ENCODE measurements at places on chromosomes 5 and 9.

- DNase-seq, result peak; percentile 69
Observed at GRCh38 chr9:110752766-110753165, 84.2 kb downstream of the MUSK start.

DNA sequence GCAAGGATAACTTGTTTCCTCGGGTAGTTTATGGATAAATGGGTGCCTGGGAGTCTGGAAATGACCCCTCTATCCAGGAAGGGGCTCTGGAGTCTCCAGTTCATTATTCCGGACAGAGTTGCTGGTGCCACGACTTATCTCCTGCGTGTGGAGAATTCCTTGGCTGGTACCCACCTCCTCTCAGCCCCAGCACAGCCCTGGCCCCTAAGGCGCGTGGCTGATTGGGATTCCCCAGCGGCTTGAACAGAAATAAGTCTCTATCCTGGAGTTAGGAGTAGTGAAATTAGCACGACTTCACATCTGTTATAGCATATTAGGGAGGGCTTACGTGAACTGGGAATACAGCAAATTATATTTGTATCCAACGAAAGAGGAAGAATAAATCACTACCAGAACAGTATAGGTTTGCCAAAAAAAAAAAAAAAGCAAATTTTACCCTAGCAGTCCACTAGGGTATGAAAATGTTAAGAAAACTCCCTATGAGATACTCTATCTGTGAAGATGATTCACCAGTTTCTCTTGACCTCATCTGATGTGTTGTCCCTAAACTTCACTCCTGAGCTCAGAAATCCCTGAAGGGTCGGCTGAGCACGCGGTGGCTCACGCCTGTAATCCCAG lies 172.5 kb upstream of the OTULINL start:
- no peak for DNase-seq

DNA sequence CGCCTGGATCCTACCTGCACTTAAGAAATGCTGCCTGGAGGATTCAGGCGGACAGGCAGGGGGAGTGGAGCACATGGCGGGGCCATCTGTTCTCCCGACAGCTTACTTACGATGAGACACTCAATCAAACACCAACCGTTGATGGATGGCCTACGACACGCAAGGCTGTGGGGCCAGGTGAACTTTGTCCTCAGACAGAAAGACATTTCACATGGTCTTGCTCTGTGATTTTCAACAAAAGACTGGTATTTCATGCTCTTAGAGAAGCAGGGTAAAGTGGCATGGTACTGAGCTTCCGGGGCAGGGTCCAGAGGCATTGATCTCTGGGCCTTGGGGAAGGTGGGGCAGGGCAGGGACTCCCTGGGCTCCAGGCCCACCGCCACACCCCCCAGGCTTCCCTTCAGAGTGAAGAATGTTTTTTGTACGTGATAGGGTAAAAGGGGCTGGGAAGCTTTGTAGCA lies 9.1 kb upstream of the OLFM1 start:
- no peak for DNase-seq

DNA sequence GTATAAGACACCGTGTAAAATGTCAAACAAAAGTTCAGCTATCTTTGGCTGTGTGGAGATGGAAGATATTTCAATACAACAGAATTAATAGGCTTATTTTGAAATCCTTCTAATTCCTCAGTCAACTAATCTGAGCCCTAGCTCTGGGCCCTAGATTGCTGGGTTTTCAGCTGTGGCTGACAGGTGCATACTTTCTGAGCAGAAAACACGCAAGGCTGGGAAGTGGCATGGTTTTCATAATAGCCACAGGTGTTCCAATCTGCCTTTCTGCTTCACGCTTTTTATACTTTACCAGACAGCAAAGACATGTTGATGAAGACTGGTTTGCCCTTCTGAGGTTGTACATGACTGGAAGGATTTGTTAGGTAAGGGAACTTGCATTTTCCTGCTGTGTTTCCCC lies 20.7 kb upstream of the XPA start:
- no peak for DNase-seq

DNA sequence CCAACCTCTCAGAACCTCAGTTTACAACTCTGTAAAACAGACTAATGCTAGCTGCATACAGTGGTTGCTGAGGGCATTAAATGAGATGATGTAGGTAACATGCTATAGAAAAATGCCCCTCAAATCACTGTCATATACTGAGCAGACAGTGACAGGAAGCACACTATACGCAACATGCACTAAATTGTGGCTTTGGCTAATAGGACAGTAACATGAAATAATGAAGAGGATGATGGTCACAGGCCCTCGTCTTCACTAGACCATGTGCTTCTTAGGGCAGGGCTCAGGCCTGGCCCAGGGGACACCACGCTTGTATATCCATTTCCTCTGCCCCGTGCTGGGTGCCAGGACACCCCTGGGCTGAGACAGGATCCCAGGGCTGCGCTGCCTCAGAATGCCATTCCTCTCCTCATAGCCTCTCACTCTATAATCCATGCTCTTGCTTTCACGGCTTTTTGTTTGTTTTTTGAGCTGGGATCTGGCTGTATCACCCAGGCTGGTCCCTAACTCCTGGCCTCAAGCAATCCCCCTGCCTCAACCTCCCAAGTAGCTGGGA lies 18.9 kb downstream of the CSF1R start:
- DNase-seq, result no peak

GRCh38 chr5:58544926-58545325 lies 37.9 kb upstream of the RAB3C start:
- DNase-seq, result no peak

- DNase-seq, result no peak
Observed at GRCh38 chr5:132772291-132773070, 4.6 kb downstream of the SEPTIN8 start.

- no peak for DNase-seq
Observed at GRCh38 chr5:75933489-75933888, 149.7 kb upstream of the SV2C start.

DNA sequence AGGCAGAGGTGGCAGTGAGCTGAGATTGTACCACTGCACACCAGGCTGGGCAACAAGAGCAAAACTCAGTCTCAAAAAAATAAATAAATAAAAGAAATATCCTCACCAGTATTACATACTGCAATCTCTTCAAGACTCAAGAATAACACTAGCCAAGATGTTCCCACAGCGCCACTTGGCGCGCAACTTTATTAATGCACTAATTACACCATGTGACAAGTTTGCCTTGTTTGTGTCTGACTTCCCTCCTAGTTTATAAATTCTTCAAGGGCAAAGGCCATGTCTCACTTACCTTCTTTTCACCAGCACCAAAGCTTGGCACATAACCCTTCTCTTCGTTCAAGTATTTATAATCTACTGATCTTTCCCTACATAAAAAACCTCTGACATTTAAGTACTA lies 4.8 kb downstream of the SKP1 start:
- no peak for DNase-seq

DNA sequence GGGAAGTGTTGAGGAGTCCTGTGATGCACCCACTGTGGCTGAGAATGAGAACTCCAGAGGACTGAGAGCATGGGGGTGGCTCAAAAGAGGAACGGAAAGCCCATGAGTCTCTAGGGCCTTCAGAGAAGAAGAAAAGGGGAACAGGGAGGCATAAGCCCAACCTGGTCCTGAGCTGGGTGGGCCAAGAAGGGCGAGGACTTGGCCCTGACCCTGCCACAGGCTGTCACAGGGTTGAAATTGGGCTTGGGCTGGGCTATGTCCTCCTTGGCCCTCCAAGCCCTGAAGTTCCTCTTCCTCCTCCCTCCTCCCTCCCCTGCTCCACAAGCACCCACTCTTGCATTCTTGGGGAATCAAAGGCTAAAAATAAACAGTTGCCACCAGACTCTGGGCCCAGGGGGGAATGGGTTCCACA lies 49.3 kb upstream of the PPARGC1B start:
- no peak for DNase-seq

DNA sequence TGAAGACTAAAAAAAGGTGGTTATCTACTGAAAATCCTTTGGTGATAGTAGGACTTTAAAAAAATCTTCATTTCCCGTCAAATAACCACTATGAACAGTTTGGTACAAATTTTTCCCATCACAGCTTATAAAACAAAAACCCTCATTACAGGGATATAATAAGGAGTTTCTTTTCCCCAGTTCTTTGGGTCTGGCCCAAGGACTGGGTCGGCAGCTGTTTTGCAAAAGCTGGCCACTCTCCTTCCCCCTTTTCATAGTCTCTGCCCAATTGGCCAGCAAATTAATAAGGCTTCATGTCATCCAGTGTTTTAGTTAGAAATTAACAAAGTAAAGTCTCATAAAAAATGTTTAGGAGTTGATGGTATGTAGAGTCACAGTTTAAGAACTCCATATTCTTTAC lies 47.0 kb upstream of the PDE8B start:
- no peak for DNase-seq

DNA sequence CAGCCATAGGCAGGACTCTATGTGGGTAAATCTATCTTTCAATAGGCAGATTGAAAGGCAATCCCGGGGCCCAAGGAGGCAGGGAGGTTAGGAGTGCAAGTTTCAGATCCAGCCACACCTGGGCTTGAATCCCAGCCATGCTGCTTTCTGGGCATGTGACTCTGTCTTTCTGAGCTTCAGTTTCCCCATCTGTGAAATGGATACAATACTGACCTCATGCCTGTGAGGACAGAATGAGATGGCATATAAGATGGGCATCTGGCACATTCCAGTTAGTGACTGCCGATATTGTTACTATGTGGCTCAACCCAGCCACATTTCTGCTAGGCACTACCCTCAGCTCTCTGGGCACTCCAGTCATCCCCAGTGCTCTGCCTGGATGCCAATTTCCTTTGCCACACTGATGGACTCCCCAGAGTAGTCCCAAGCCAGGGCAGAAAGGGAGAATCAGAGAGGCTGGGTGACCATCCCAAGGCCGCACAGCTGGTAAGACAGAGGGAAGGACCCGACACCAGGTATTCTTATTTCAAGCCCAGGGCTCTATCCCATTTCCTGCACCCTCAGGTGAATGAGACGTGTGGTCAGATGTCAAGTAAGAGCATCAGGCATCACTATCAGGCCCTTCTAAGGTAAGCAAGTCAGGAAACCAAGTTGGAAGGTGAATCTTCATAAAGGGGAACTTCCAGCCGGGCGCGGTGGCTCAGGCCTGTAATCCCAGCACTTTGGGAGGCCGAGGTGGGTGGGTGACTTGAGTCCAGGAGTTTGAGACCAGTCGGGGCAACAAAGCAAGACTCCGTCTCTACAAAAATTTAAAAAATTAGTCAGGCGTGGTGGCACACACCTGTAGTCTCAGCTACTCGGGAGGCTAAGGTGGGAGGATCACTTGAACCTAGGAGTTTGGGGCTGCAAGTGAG lies 38.7 kb downstream of the SH3PXD2B start:
- DNase-seq, result no peak

DNA sequence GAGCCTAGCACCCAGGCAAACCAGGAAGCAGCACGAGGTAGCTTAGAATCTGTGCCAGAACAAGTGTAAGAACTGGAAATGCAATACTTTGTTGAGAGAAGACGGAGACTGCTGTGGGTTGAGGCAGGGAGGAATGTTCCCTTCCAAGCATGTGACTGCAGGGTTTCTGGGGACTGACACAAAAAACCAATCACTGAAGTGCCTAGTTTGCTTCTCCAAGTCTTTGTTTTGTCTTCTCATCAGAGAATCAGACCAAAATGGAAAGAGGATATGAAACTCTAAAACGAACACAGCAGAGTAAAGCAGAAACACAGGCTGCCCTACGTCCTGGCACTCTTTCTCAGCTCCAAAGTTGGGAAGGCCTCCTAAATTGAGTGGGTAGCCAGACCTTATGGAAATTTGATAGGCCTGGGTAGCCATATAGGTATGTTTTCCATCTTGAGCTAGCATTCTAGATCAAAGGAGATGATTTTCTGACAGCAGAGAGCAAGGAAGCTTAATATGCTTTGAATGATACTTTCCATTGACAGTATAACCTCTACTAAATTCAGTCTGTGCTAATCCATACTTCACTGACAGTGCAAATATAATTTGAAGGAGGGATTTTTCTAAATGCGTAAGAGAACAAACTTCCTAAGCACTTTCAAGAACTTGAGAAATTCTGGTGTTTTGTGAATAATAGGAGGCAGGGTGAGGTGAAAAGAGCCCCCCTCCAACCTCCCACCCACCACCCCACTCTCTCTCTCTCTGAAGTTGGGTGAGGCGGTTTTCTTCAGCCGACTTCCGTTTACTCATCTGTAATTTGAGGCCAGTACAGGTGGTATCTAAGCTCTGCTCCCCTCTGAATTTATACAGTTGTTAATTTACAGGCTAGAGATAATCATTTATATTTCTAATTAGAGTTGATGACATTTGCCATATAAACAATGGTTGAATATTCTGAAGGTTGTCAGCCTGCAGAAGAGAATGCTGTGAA lies 5.5 kb downstream of the ADRB2 start:
- DNase-seq, result no peak

DNA sequence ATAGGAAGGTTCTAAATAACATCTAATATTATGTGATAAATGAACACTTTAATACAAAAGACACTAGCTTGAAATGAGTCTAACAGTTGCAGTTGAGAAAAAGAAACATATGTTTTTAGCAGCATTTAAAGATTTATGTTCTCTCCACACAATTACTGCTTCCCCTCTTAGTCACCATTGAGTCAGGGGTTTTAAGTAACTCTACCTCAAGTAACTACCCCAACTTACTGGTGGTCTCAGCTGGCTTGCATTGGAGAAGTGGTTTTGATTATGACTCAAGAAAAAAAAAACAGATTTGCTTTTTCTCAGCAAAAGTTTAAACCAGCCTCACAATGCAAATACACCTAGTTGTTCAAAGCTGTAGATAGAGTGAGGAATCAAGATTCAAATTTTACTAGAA lies 1216.5 kb upstream of the CDH9 start:
- DNase-seq, result no peak

GRCh38 chr9:4475301-4475700 lies 15.0 kb upstream of the SLC1A1 start:
- no peak for DNase-seq

- no peak for DNase-seq
Observed at GRCh38 chr5:93723005-93723404, 18.4 kb downstream of the POU5F2 start.

DNA sequence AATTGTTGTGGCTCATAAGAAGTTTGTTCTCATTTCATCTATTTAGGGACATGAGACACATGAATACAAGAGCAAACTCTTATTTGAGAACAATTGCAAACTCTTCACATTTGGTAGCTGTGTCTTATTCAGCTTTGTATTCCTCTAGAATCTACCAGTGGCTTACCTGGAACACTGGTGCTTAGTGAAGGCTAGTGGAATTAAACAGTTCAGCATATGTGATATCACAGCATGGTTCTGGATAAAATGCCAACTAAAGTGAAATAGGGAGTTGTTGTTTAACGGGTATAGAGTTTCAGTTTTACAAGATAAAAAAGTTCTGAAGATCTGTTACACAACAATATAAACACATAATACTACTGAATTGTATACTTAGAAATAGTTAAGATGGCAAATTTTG lies 48.9 kb downstream of the NRG2 start:
- DNase-seq, result no peak

DNA sequence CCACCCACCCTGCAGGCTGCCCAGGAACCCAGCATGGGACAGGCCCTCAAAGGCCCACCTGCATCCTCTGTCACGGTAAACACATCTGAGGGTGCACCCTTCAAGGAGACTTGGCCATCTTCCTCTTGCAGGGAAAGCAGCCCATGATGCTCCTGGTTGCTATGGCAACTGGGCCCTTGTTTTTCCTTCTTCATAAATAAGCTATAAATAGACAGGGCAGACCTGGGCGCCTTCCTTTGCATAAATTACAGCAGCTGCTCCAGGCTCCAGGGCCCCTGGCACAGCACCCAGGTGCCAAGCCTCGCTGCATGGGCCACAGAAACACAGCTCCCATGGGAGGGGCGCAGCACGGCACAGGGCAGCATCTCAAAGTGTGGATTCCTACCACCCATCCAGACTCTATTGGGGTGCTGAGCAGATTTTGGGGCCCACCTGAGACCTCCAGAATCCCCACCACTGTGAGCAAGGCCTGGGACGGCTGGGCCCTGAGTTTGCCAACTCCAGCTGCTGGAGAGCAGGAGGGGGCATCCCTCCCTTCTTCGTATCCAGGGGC lies 5.8 kb upstream of the PSMB7 start:
- DNase-seq, result no peak
